ENCODE measurements at places on chromosomes 4 and X. TPM values are rescaled to one million over a fixed set of nuclear protein-coding genes. Genes with fewer than 3 reads are reported as not detected.

DNA sequence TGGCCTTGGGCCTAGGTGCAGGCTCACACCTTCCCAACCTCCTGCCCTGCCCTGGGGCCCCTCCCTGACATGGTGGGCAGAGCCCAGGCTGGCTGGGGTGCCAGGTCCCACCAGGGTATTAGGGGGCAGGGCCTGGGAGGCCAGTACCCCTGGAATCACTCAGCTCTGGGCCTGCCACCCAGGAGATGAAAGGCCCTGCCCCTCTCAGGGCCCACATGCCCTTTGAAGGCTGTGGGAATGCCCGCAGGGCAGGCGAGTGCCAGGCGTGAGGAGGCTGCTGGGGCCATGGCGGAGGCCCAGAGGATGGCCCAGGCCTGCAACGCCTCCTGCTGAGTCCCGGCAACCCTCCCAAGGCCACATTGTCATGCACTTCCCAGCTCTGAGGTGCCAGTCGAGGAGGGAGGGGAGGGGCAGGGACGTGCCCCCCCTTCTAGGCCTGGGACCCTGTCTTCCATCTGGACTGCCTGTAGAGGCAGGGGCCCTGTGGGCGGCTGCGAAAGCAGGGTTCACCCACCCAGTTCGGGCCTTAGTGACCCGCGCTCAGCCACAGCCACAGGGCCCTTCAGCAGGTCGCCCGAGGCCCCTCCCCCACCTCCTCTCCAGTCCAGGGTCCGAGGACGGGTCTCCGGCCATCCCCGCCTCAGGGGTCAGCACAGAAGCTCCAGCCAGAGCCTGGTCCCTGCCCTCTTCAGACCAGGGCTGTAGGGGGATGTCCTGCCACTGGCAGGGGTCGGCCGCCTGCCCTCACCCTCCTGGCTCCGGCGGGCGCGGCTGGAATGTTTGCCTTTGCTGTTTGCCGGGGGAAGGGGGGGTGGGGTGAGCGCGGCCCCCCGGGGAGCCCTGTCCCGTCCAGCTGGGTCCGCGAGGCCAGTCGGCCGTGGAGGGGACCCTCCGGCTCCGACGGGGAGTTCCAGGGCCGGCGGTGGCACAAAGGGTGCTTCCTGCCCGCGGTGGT lies 26.7 kb upstream of the FGFR3 start:
- no peak for DNase-seq

GRCh38 chr4:148118633-148119032 lies 323.6 kb downstream of the NR3C2 start:
- no peak for DNase-seq

DNA sequence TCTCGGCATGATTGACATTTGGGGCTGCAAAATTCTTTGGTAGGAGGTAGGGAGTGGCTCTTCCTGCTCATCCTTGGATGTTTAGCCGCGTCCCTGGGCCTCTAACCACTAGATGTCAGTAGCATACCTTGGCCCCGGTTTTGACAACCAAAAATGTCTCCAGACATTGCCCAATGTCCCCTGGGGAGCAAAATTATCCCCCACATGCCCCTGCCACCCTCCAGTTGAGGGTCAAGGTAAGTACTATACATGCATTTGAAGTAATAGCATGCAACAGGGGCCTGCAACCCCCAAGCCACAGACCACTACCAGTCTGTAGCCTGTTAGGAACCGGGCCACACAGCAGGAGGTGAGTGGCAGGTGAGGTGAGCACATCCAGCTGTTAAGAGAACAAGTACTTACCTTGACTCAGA lies 17.6 kb upstream of the KIAA1210 start:
- no peak for DNase-seq

- DNase-seq, result no peak
Measured at GRCh38 chrX:154815274-154815818, 10.1 kb upstream of the MPP1 start.

CTAG2 gene
- not detected for total RNA-seq

DNA sequence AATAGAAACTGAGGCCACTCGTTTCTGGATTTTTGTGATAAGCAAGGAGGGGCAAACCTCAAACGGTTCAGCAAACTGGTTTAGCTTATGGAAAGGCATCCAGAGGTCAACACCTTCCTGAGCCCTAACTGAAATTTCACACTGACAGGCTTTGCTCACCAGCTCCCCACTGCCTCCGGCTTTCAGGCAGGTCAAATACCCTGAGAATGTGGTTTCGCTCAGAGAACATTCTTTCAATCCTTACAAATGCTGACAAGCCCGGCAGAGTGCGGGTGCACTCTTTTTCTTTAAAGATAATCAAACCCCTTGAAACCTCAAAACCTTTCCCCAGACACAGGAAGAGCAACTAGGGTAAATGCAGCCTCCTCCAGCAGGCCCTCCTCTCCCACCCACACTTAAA lies 41.5 kb downstream of the CD40LG start:
- DNase-seq, result no peak
